ENCODE measurements at places on chromosomes 1 and 21.

DNA sequence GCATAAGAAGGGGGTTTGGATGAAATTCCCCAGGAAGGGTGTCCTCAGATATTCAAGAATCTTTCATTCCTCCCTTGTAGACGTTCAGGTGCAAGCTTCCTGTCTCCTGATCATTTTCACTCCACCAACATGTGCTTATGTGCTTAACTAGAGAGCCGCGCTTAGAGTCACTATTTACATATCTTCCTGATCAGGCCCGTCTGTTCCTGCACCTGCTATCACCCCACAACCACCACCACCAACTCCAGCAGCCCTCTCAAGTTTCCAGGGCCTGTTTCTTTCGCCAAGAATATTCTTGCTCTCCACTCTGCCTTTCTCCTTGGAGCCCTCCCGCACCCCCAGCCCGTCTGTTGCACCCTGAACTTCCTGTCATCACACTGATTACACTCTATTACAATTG lies 113.4 kb downstream of the SPSB1 start:
- DNase-seq: no peak

DNA sequence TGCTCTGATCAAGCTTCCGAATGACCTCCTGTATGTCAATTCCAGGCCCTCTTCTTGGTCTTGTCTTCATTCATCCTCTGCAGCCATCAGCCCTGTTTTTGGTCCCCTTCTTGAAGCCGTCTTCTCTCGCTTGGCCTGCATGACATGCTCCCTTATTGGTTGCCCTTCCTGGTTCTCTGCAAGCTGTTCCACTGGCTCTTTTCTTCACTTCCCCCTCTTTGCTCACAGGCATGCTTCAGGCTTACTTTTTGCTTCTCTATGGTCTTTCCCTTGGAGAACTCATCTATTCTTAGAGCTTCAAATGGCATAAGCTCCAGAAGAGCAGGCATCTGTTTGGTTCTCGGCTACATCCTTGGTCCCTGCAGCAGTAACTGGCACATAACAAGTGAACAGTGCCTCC lies 38.8 kb downstream of the PDPN start:
- DNase-seq: no peak

- peak; percentile 4 for DNase-seq
Measured at GRCh38 chr1:238439511-238439910, 548.8 kb upstream of the ZP4 start.

DNA sequence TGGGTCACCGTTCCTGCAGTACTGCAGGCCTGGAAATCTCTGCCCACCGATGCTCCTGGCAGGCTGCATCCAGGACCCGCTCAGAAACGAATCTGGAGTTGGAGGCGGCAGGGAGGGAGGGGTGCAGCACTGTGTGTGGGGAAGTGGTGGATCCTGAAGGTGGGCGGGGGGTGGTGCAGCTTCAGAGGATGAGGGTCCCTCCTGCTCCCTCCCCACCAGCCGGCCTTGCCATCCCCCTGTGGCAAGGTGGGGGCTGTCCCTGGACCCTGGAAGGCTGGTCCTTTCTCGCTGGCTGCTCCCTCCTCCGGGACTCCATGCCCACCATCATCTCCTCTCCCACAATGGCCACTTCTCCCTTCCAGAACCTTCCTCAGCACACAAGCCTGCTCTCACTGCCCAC lies 60.4 kb downstream of the B3GALT5 start:
- no peak for DNase-seq

Data from SK-N-SH (cell line).